ENCODE measurements at places on chromosomes 2 and 18. TPM values are rescaled to one million over a fixed set of nuclear protein-coding genes. Genes with fewer than 3 reads are reported as not detected.
A peak's percentile ranks its signal among the peaks of the same experiment; 100 is the strongest.

The PLCL1 gene
- total RNA-seq, result not detected

The FN1 gene
- total RNA-seq, result 42.5 TPM

The IL1F10 gene
- total RNA-seq, result not detected

The G6PC2 gene
- not detected for total RNA-seq

GRCh38 chr2:47309472-47309951 lies 93.4 kb upstream of the MSH2 start:
- peaks cover 74% of the 10 kb centered on the region for H3K4me1 ChIP-seq
- DNase-seq, result no peak
- peak overlapping the region; percentile 14 for H3K4me3 ChIP-seq

GRCh38 chr2:160513120-160513519 lies 19.5 kb upstream of the RBMS1 start:
- no peak for DNase-seq
- H3K4me3 ChIP-seq, result no peak overlapping the region
- H3K36me3 ChIP-seq, result no peaks in the 10 kb centered on the region

GRCh38 chr18:30945761-30946160 lies 96.8 kb downstream of the DSC3 start:
- H3K4me1 ChIP-seq, result no peaks in the 10 kb centered on the region
- no peak for DNase-seq
- H3K27me3 ChIP-seq, result no peaks in the 10 kb centered on the region
- no peak overlapping the region for H3K4me3 ChIP-seq
- no peak overlapping the region for H3K27ac ChIP-seq
- no peaks in the 10 kb centered on the region for H3K36me3 ChIP-seq

DNA sequence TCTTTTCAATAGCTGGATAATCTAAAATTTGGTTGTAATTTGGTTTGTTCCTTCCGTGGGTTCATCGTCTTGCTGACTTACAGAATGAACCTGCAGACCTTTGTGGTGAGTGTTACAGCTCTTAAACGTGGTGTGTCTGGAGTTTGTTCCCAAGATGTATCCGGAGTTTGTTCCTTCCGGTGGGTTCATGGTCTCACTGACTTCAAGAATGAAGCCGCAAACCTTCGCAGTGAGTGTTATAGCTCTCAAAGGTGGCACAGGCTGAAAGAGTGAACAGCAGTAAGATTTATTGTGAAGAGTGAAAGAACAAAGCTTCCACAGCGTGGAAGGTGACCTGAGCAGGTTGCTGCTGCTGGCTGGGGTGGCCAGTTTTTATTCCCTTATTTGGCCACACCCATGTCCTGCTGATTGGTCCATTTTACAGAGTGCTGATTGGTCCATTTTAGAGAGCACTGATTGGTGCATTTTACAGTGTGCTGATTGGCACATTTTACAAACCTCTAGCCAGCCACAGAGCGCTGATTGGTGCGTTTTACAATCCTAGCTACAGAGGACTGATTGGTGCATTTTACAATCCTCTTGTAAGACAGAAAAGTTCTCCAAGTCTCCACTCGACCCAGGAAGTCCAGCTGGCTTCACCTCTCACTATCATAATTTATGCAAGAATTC lies 16.6 kb downstream of the RALB start:
- no peaks in the 10 kb centered on the region for H3K4me1 ChIP-seq
- no peak overlapping the region for H3K4me3 ChIP-seq
- H3K36me3 ChIP-seq, result peaks cover 14% of the 10 kb centered on the region
- no peaks in the 10 kb centered on the region for H3K27me3 ChIP-seq

GRCh38 chr2:164903204-164903603 lies 52.1 kb downstream of the SLC38A11 start:
- no peaks in the 10 kb centered on the region for H3K4me1 ChIP-seq
- DNase-seq, result no peak
- H3K4me3 ChIP-seq, result no peak overlapping the region

- no peaks in the 10 kb centered on the region for H3K36me3 ChIP-seq
- no peaks in the 10 kb centered on the region for H3K27me3 ChIP-seq
- H3K4me3 ChIP-seq, result peak overlapping the region; percentile 6
- H3K4me1 ChIP-seq, result peaks cover 18% of the 10 kb centered on the region
These were observed 60.3 kb downstream of the STEAP3 start for GRCh38 chr2:119283873-119284331.

DNA sequence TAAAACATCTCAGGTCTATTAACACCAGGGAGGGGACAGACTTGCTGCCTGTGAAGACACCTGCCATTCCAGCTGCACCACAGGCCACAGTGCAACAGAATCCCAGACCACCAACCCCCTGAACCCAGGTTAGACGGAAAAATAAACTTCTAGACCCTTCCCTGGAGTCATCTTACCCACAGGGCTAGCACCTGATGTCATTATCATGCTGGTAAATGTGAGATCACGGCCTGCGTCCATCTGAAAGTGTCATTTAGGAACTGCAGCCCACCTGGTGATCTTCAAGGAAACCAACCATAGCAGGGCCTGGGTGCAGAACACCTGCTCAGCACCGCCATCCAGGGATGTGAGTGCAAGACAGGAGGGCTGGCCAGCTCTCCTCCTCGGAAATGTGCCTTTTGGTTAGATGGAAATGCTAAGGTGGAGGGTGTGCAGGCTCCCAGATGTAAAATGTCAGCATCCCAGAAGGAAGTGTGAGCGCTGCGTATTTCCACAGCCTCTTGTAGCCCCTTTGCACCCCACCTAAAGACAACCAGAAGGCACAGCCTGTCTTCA lies 80.8 kb downstream of the PTGR3 start:
- H3K27me3 ChIP-seq, result peaks cover 63% of the 10 kb centered on the region
- DNase-seq, result no peak
- no peak overlapping the region for H3K27ac ChIP-seq

DNA sequence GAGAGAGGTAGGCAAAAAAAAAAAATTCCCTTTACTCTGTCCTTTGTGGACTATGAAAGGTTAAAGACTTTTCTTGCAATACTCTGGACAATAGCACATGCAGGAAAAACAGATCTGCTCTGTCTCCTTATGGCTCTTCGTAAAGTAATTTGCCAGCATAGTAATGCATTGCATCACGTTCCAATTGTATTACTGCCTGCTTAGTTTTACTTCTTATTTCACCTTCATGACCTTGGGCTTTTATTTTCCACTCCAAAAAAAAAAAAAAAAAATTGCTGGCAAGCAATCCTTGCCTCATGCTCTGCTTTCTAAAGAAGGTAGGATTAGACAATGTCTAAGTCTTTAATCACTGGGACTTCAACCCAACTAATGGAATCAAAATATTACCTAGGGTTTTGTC lies 1802.7 kb downstream of the SUCLG1 start:
- H3K27ac ChIP-seq, result no peak overlapping the region
- H3K4me1 ChIP-seq, result no peaks in the 10 kb centered on the region
- H3K36me3 ChIP-seq, result no peaks in the 10 kb centered on the region
- H3K27me3 ChIP-seq, result no peaks in the 10 kb centered on the region

DNA sequence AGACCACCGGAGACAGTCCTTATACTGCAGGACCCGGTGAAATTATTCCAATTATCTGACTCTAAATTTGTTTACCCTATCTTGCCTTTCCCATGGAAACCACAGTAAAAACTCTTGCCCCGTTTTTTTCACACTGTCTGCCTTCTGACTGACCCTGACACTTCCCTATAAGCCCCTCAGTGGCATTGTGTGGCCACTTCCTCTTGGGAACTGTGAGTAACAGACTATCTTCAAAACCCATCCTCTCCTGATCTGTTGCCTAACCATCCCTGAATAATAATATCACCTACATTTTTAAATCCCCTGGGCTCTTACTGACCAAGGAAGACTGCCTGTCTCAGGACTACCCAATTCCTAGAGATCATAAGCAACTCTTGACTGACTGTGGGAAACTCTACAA lies 42.6 kb upstream of the RNF152 start:
- no peaks in the 10 kb centered on the region for H3K4me1 ChIP-seq
- H3K27me3 ChIP-seq, result no peaks in the 10 kb centered on the region
- DNase-seq, result no peak
- H3K4me3 ChIP-seq, result no peak overlapping the region
- no peaks in the 10 kb centered on the region for H3K36me3 ChIP-seq
- H3K27ac ChIP-seq, result no peak overlapping the region

- no peak overlapping the region for H3K4me3 ChIP-seq
- H3K4me1 ChIP-seq, result no peaks in the 10 kb centered on the region
- H3K27me3 ChIP-seq, result no peaks in the 10 kb centered on the region
- H3K27ac ChIP-seq, result no peak overlapping the region
- DNase-seq, result no peak
These were observed 56.2 kb downstream of the UXS1 start for GRCh38 chr2:106137731-106138521.

GRCh38 chr18:49467599-49467998 lies 7.2 kb upstream of the DYM start:
- no peaks in the 10 kb centered on the region for H3K27me3 ChIP-seq
- H3K4me1 ChIP-seq, result no peaks in the 10 kb centered on the region
- no peak for DNase-seq
- H3K27ac ChIP-seq, result no peak overlapping the region
- no peaks in the 10 kb centered on the region for H3K36me3 ChIP-seq
- no peak overlapping the region for H3K4me3 ChIP-seq

DNA sequence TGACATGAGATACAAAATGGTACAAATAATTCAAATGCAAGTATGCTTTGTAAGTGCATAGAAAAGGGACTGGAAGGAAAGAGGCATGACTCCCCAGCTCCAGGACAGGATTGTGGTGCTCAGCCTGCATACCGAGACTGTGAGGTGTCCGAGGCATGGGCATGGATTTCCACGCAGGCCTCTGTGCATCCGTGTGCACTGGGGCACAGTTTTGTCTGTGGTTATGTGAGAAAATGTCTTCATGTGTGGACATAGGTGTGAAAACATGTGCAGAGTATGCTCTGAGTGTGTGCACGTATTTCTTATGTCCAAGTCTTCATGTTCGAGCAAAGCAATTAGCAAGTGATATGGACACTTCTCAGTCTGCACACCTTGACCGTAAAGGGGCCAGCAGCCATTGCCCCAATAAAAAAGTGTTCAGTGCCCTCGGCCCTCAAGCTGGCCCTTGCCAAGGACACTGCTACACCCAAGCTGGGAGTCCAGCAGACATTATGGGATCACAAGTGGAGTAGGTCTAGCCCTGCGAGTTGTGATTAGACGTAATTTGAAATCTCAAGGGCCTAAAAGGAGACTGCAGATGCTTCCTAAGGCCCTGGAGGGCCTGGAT lies 120.7 kb downstream of the CYP26B1 start:
- H3K36me3 ChIP-seq, result no peaks in the 10 kb centered on the region
- peaks cover 3% of the 10 kb centered on the region for H3K4me1 ChIP-seq
- H3K4me3 ChIP-seq, result no peak overlapping the region
- no peak overlapping the region for H3K27ac ChIP-seq
- no peak for DNase-seq

- DNase-seq, result no peak
- no peaks in the 10 kb centered on the region for H3K27me3 ChIP-seq
- no peaks in the 10 kb centered on the region for H3K36me3 ChIP-seq
- H3K4me3 ChIP-seq, result no peak overlapping the region
These were observed 217.3 kb downstream of the SEPTIN10 start for GRCh38 chr2:109396202-109397180.

DNA sequence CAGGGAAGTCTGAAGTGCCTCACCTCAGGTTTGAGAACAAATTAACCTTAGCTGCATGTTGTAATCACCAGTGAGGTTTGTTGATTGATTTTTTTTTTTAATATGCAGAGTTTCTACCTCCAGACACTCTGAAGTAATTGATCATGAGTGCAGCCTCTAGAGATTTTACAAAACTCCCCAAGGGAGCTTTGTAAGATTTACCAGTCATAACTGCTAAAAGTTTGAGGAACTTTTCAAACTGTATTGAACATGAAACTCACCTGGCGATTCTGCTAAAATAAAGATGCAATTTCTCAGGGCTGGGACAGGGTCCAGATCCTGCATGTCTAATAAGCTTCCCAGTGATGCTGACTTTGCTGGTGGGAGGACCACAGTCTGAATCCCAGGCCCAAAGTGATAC lies 339.6 kb upstream of the DCC start:
- no peaks in the 10 kb centered on the region for H3K4me1 ChIP-seq
- H3K27me3 ChIP-seq, result no peaks in the 10 kb centered on the region
- H3K27ac ChIP-seq, result no peak overlapping the region

DNA sequence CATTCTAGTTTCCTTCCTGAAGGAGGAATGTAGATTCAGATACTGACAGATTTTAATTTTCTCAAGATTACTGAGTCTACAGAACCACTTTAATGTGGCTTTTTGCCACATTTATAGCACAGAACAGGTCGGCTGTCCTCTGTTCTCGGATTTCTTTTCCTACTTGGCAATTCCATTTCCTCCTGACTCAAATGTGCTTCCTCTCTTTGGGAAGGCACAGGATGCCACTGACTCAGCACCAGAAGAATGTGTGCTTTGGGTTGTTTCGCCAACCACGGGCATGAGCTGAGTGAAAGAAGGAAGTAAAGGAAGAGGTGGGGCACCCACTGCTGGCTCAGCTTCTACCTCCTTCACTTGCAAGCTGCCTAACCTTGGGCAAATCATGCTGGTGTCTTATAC lies 970.6 kb upstream of the ACVR2A start:
- 0 out of 2 replicates have a peak, but pooled peaks cover 8% of the 10 kb centered on the region for H3K4me1 ChIP-seq
- H3K27ac ChIP-seq, result peak overlapping the region; percentile 29

DNA sequence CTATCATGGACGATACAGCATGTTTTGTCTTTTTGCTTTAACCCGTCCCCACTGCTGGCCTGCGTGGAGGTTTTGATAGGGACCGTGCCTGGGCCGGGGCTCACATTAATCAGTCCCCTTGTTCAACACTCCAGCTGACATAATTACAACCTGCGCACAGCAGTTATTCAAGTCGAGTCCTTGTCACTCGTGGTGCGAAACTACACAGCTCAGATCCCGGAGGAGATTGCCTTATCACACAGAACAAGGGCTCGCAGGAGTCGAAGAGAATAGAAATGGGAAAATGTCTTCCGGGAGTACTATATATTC lies 304.4 kb downstream of the ZNF407 start:
- H3K36me3 ChIP-seq, result no peaks in the 10 kb centered on the region
- no peaks in the 10 kb centered on the region for H3K4me1 ChIP-seq
- DNase-seq, result no peak
- H3K4me3 ChIP-seq, result no peak overlapping the region
- no peaks in the 10 kb centered on the region for H3K27me3 ChIP-seq
